ENCODE measurements at places on chromosomes 4 and X.

DNA sequence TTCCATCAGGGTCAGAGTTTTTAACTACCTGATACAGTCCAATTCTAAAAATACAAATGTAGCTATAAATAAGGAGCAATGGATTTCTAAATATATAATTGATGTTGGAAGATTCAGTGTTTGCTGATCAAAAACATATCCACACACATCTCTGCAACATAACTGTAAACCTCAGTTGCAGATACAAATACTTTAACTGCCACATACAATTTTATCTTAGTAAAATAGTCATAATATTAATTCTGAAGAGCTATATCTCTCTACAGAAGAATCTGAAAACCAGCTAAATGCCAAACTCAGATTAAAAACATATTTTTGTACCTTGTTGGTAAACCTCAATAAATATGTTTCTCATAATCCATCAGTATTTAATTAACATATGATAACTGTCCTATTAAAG, 674.3 kb upstream of the INTU start:
- DNase-seq = no peak

GRCh38 chrX:28581522-28581921, 5.7 kb upstream of the IL1RAPL1 start:
- no peak for DNase-seq

GRCh38 chr4:3286335-3287175, 6.3 kb upstream of the RGS12 start:
- DNase-seq = peak; percentile 11

DNA sequence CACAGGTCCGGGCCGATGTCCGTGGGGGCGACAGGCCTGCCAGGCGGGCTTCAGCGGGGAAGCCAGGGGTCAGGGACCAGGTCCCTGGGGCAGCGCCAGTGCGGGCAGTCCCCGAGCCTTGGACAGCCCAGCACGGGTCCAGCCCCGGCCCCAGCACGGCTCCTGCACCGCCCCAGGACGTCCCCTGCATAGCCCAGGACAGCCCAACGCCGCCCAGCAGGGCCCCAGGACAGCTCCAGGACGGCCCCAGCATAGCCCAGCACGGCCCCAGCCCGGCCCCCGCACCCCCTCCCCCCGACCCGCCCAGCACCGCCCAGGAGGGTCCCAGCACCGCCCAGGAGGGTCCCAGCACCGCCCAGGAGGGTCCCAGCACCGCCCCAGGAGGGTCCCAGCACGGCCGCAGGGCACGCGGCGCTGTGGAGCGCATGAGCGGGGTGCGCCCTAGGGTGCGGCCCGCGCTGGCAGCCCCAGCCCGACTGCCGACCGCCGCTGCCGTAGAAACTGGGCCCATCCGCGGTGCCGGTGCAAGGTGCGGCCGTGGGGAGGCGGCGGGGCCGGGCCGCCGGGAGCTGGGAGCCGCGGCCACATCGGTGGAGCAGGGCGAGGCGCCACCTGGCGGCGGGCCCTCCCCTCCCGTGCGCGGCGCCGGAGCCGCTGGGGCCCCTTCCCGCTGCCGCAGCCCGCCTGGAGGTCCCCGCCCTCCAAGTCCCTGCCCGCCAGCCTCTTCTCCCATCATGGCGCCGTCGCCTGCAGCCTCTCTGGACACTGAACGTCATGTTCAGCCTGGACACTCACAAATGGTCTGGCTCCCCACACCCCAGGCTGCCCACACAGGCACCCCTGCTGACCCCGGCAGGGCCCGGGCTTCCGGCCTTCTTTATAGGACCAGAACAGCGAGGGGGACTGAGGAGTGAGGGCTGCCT, 106.8 kb upstream of the NKX1-1 start:
- DNase-seq = peak; percentile 78

DNA sequence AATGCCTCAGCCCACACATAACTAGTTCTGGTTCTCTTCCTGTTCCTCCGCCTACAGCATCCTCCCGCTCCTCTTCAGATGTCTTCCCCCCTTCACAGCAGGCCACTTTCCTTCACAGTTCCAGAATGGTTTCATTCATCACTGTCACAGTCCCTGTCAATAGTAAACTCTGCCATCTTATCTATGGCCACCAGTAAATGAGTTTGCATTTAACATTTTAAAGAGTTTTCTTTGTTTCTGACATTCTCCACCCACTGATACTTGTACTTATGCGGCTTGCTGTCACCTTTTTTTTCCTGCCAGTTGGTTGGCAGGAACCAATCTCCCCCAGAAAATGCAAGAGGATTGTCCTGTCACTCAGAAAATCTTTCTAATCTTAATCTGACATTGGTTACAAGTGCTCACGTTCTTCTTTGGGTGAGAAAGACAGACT, 114.1 kb downstream of the GLUD2 start:
- DNase-seq = no peak

Measured in WTC11 (cell line).